Stimulated activated CD8-positive, alpha-beta memory T cell treated with anti-CD3 and anti-CD28 coated beads, Interleukin-2, amount 100 ng/mL, for 48 hours (primary cell): ENCODE measurements at places on chromosomes 12 and 14.

- no peak for DNase-seq
Measured at GRCh38 chr12:50659690-50660424, 104.0 kb upstream of the ATF1 start.

GRCh38 chr14:61246721-61247120 is 34.4 kb downstream of the TMEM30B start:
- DNase-seq = no peak

DNA sequence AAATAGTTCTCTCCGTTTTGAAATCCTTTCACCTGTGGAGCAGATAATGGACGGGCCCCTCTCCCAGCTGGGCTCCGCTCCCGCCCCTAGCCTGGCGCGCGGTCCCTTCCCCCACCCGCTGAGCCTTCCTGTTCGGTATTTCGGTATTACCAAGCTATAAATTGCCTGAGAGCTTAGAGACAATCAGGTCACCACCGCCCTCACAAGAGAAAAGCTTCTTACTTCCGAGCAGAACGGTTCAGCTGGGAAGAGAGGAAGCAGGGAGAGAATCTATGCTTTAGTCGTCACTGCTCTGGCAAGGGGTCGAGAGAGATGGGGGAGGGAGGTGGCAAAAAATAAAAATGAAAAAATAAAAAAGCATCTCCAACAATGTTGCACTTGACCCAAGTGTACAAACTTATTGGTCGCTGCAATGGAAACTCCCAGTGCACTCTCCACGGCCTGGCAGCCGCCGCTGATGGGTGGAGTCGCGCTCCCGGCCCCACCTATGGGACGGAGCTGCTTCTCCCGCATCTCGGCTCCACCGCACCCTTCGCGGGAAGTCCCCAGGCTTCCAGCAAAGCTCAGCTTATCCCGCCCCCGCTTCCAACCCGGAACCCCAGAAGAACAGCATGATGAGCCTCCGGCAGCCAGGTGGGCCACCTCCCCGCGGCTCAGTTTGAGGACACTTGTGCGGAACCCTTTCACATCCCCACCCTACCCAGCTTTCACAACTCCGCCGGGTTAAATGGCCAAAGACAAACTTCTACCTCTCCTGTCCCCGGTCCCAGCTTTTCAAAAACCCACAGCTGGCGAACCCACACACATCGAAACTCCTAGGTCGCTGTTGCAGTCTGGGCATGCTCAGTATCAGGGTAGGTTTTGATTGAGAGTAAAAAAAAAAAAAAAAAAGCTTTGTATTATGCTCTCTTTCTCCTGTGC is 832 bp upstream of the SYT1 start:
- DNase-seq = no peak

GRCh38 chr12:82682851-82683261 is 3.9 kb upstream of the TMTC2 start:
- DNase-seq = no peak

GRCh38 chr14:33711811-33712216 is 239.1 kb downstream of the EGLN3 start:
- DNase-seq = no peak

DNA sequence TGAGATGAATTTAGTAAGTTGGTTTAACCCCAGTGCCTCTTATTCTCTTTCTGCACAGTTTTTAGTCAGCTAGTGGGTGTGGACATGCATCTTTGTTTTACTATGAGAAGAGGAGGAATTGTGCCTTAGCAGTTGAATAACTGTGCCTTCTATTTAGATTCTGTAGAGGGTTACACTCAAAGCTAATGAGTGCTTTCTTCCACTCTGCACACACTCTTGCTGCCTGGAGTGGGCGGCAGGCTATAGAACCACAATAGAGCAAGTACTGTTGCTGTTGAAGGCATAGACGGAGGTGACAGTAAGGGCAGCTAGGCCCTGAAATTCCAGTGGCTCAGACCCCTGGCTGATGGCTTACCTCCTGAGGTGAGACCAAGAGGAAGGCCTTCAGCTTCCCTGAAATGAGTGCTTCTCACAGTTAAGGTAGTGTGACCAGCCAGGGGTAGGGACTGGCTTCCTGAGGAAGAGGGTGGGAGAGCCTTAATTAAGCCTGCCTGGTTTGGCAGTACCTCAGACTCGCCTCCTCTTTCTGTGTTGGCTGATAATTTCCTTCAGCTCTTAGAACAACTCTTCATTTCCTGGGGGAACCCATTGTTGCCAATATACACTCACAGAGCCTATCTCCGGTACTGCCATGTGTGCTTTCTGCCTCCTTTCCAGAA is 24.7 kb downstream of the SUSD6 start:
- DNase-seq = no peak

GRCh38 chr14:47235619-47236018 is 439.8 kb downstream of the MDGA2 start:
- DNase-seq = no peak

DNA sequence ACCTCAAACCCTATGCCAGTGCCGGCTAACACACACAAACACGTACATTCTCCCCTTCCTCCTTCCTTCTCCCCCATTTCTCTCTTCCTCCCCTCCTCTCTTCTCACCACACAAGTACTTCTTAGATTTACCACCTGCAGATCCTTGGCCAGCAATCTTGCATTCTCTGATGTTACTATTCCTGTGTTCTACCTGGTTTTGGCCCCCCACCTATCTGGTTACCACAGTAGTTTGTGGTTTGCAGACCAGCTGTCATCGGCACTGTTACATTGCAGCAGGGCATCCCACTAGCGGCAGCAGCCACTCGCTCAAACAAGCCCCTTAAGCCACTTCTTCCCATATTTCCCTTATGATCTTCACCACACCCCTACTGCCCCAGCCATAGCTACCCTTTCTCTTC is 3.9 kb downstream of the ABHD4 start:
- no peak for DNase-seq

GRCh38 chr12:47770086-47770726 is 2.8 kb upstream of the SLC48A1 start:
- no peak for DNase-seq

DNA sequence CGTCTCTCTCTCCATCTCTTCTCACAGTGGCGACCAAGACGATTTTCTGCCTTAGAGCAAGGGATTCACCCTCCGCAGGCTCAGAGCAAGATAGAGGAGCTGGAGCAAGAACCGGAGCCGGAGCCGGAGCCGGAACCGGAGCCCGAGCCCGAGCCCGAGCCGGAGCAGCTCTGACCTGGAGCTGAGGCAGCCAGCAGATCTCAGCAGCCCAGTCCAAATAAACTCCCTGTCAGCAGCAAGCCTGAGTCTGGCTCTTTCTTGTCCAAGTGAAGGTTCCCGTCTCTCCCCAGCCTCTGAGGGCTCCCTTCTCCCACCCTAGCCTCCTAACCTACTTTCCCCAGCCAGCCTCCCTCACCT is 5.9 kb downstream of the LAG3 start:
- no peak for DNase-seq

GRCh38 chr12:2341871-2342270 is 289.1 kb downstream of the CACNA1C start:
- no peak for DNase-seq

- DNase-seq = no peak
Measured at GRCh38 chr14:75521415-75522199, 662 bp upstream of the BATF start.

- no peak for DNase-seq
Measured at GRCh38 chr12:68332728-68333630, 817 bp upstream of the MDM1 start.

DNA sequence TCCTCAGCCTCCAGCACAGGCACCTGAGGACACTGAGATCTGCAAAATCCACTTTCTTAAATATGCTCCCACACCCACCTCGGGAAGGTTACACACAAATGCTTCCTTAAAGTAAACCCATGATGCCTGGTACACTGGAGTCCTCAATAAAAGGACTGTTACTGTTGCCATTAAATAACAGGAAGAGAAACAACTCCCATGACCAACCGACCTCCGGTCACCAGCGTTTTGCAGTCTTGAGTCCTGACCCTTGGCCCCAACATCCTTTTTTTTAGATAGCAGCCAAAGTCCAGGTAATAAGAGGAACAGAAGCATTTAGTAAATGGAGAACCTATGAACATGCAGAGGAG is 42.4 kb downstream of the ITPK1 start:
- no peak for DNase-seq

GRCh38 chr12:90298289-90298948 is 589.8 kb upstream of the ATP2B1 start:
- DNase-seq = no peak

DNA sequence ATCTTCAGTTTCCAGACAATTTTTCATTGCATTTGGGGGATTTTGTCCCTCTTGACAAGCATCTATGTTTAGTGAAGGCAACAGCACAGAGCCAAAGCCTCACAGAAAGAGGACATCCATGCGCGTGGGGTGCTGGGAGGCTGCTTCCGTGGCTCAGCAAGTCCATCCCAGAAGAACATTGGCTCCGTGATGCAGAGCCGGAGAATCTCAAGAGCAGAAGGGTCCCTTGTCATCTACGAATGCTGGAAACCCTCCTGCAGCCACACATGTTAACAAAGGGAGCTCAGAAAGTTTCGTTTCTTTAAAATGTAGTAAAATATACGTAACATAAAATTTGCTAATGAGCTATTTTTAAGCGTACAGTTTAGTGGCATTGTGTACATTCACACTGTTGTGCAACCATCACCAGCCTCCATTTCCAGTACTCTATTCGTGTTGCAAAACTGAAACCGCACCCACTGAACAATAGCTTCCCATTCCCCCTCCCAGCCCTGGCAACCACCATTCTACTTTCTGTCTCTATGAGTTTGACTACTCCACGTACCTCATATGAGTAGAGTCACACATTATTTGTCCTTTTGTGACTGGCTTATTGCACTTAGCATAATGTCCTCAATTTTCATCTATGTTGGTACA is 185.9 kb downstream of the TTC7B start:
- DNase-seq = no peak

DNA sequence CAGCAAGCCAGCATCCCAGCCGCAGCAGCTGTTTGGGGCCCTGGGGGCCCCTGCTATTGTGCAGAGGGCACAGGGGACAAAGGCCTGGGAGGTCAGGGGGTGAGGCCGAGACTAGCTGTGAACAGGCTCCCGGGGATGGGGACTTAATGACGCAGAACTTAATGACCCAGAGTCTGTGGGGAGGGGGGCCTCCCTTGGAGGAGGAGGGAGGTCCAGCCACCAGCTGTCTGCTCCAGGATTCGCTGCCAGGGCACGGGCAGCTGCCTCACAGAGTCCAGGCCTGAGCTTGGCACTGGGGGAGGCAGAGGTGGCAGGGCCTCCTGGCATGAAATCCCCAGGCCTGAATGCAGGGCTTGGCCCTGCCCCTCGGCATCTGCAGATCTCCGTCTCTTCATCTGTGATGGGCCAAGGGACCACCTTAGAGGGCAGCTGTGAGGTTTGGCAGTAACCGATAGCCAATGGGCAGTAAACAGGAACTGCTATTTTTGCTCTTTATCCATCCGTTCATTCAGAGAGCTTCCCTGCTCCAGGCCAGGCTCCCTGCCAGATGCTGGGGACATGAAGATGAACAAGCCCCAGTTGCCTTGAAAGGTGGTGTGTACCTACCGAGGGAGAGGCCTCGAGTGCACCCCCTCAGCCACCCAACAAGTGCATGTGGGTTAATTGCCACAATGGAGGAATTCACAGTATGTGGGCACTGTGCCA is 6.7 kb downstream of the FAM222A start:
- no peak for DNase-seq

- no peak for DNase-seq
Measured at GRCh38 chr12:21526053-21526452, at the start of gene SPX. Gene SPX, plus strand, starts transcription at chr12:21526296. Its CDS starts 177 bp downstream, at chr12:21526473.

GRCh38 chr12:14313379-14314138 is 51.9 kb upstream of the ATF7IP start:
- DNase-seq = no peak

DNA sequence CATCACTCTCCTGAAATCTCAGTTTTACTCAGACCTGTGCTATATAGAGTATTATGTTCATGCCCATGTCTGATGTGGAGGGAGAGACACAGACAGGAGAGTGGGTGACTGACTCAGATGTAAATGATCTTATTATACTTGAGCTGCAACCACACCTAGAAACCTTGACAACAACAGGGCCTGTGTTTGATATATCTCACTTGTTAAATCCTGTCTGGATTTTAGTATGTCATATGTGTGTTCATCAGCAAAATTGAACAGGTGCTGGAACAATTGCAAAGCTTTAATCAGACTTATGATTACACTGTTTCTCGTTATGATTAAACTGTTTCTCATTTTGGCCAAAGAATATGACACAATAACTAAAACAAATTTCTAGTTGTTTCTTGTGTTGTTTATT is 37.7 kb downstream of the DIP2B start:
- DNase-seq = no peak

- no peak for DNase-seq
Measured at GRCh38 chr12:91267039-91267438, 84.4 kb upstream of the DCN start.

GRCh38 chr12:42130672-42131402 is 13.8 kb downstream of the GXYLT1 start:
- DNase-seq = no peak

- no peak for DNase-seq
Measured at GRCh38 chr12:99528478-99528877, 119.1 kb upstream of the GARIN6 start.

DNA sequence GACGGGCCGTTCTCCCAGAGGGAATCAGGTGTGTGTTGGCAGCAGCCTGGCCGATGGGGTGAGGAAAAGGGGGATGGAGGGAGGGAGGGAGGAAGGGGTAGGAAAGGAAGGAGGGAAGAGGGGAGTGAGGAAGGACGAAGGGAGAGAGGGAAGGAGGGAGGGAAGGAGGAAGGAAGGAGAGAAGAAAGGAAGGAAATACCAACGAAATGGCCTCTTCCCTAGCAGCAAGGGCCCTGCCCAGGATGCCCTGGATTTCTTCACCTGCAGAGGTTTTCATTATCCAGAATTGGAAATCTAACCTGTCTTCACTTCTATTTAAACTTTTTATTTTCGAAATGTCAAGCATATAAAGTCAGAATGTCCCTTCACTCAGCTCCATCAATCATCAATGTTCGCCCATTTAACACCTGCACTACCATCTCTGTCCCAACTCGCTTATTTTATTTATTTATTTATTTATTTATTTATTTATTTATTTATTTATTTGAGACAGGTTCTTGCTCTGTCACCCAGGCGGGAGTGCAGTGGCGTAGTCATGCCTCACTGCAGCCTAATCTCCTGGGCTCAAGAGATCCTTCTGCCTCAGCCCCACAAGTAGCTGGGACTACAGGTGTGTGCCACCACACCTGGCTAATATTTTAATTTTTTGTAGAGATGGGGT is 70.7 kb downstream of the ACACB start:
- DNase-seq = no peak
